ENCODE measurements at places on chromosomes 2 and 18.

GRCh38 chr2:24822049-24822706 lies 29.0 kb downstream of the CENPO start:
- DNase-seq: no peak

- DNase-seq: no peak
Observed at GRCh38 chr2:65620026-65620425, 187.6 kb upstream of the SPRED2 start.

GRCh38 chr2:159149747-159150146 lies 136.8 kb downstream of the WDSUB1 start:
- no peak for DNase-seq

- DNase-seq: no peak
Observed at GRCh38 chr2:207902821-207903220, 122.5 kb downstream of the PLEKHM3 start.

- DNase-seq: no peak
Observed at GRCh38 chr2:191148281-191148680, 2.5 kb downstream of the STAT4 start.

GRCh38 chr2:44362207-44363015 lies 664 bp downstream of the CAMKMT start:
- peak; percentile 26 for DNase-seq

- no peak for DNase-seq
Observed at GRCh38 chr2:30847329-30847728, 40.1 kb upstream of the CAPN13 start.

GRCh38 chr18:1048032-1048431 lies 143.4 kb downstream of the ADCYAP1 start:
- DNase-seq: no peak

- no peak for DNase-seq
Observed at GRCh38 chr2:213451542-213452239, 167.4 kb downstream of the SPAG16 start.

GRCh38 chr2:228048838-228049490 lies 132.5 kb downstream of the SPHKAP start:
- DNase-seq: no peak

DNA sequence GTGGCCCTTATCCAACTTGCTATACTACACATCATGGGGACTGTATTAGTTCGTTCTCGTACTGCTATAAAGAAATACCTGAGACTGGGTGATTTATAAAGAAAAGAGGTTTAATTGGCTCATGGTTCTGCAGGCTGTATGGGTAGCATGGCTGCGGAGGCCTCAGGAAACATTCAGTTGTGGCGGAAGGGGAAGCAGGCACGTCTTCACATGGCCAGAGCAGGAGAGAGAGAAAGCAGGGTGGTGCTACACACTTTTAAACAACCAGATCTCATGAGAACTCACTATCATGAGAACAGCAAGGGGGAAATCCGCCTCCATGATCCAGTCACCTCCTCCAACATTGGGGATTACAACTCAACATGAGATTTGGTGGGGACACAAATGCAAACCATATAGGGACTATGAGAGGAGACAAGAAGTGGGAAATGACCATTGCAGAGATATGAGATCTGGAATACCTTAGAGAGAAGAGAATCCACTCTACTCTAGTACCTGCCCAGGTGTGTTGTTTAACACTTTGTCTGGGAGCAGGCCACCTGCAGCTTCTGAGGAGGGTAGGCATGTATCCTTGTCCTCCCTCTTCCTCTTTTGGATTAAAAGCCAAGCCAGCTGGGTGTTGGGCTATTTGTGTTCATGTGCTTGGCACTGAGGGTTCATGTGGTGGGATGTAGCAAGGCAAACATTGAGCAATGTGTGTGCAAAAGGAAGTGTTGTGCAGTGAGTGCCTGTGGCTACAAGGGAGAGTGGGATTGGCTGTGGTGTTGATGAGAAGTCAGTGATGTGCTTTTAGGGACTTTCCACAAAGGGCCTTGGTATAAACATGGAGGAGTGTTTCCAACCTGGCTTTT lies 22.8 kb downstream of the TTLL4 start:
- no peak for DNase-seq

DNA sequence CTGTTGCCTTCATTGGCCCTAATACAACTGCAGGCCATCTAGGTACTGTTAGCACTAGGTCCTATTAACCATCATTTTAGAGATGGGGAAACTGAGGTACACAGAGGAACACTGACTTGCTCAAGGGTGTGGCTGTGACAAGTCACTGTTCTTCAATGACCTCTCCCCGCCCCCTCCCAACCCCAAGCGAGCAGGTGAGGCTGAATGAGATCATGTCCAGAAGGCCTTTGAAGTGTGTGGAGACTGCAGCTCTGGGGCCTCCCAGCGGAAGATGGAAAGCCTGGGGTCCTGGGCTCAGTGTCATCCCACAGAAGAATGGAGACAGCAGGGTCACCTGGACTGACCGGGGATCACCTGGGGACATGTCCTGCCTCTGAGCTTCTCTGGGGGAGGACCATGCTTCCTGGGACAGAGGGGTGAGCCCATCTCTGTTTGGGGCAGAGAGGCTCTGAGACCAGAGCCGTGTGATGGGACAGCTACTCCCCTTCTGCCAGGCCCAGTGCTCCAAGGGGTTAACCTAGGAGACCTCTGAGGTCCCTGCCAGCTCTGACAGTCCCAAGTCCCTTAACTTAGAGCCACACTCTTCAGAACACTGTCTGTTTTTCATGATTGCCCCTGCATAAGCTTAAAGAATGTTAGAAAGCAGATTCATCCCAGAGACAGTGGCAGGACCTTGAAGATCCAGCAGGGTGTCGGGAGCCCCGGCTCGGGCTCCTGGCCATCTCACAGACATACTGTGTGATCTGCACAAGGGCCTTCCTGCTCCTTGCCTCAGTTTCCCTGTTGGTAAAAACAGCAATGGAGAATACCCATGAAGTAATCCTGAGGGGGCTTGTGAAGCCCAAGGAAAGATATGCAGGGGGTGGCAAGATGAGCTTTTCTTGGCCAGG lies 16.7 kb upstream of the FOSL2 start:
- DNase-seq: no peak

DNA sequence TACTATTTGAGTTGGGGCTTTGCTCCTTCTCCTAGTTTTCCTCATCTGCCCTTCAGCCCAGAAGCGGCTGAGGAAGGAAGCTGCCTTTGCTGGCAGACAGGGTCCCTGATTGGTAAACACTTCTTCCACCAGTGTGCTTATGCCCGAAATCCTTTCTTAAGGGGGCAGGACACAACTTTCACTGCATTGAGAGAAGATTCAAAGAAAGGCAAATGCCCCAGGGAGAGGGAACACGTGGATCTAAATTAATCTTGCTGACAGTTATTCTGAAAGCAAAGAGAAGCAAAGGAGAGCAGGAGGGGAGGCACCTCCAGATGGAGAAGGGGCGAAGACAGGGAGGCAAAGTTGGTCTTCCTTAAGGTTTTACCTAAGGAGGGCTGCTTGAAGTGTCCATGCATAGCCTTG lies 92.1 kb upstream of the EFEMP1 start:
- no peak for DNase-seq

GRCh38 chr2:143901185-143901842 lies 618.6 kb downstream of the ZEB2 start:
- DNase-seq: no peak

- no peak for DNase-seq
Observed at GRCh38 chr18:25314838-25315190, 37.2 kb downstream of the ZNF521 start.

- no peak for DNase-seq
Observed at GRCh38 chr2:26670171-26670570, 22.4 kb upstream of the KCNK3 start.

- no peak for DNase-seq
Observed at GRCh38 chr2:229162015-229162414, 109.1 kb downstream of the PID1 start.

DNA sequence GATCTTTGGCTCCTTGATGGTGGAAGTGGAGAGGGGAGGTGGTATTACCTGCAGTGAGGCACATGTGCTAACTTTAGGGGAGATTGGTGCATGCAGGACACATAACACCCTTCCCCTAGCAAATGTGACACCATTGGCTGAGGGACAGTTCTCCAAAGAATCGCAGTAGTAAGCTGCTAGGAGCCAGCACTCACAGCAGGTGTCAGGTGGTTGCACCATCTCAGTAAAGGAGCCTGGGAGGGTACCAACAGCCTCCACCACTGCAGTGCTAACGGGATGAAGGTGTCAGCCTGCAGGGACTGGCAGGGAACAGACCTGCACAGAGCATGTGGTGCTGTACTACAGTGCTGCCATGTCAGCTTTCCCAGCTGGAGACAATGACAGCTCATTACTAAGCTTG lies 127.3 kb upstream of the PIEZO2 start:
- no peak for DNase-seq

GRCh38 chr2:1381644-1382043 lies 31.6 kb upstream of the TPO start:
- no peak for DNase-seq

DNA sequence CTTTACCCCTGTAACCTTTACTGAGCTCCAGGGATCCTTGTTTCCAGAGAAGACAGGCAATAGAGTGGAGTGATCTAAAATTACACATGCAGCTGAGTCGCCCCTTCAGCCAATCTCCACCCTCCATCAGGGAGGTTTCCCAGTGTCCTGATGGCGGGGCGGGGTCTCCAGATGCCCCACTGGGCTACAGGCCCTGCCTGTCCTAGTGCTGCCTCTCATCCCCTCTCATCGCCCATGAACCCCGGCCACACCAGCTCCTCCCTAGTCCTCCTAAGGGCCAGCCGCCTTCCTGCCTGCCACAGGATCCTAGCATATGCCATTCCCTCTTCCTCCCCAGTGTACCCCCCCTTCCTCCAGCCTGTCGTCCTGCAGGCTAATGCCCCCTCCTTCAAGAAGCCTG lies 144.1 kb upstream of the GLI2 start:
- DNase-seq: no peak

- no peak for DNase-seq
Observed at GRCh38 chr2:176763851-176764404, 448.7 kb upstream of the HNRNPA3 start.

GRCh38 chr2:3771576-3771975 lies 68.2 kb downstream of the DCDC2C start:
- DNase-seq: no peak

- no peak for DNase-seq
Observed at GRCh38 chr2:233798335-233799086, 20.4 kb downstream of the MROH2A start.

DNA sequence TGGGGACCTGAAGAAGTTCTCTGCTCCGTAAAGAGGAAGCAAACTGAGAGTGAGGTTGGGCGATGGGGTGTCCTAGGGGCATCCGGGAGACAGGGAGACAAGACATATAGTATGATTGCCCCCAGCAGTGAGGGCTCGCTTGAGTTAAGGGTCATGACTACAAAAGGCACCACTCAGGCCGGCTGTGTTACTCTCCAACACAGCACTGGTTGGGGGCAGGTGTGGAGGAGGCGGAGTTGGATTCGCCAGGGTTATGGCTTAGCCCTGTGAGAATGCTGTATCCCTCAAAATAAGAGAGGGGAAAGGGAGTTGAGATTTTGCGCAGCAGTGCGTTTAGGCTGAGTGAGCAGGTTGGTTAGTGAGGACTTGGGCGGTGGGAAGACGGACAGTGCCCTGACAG lies 12.0 kb downstream of the DYSF start:
- no peak for DNase-seq

GRCh38 chr2:235968155-235968554 lies 200.0 kb downstream of the GBX2 start:
- no peak for DNase-seq

GRCh38 chr2:12759248-12759647 lies 42.5 kb downstream of the TRIB2 start:
- DNase-seq: no peak

DNA sequence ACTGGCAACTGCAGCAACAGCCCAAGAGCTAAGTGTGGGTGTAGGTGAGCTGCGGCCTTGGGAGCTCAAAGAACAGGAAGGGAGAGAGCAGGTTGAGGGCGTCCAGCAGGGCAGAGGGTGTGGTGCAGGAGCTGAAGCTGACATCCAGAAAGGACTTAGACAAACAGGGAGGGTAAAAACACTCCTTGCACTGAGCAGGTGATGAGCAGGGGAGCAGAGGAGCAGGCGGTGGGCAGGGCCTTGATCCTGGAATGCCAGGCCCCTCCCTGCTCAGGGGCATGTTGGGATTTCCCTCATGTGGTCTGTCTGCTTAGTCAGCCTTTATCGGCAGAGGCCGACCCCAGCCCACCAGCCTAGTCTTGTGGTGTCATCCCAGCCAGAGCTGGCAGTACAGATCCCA lies 63.6 kb downstream of the VSNL1 start:
- no peak for DNase-seq

GRCh38 chr2:110794951-110795350 lies 62.6 kb downstream of the ACOXL start:
- DNase-seq: no peak

DNA sequence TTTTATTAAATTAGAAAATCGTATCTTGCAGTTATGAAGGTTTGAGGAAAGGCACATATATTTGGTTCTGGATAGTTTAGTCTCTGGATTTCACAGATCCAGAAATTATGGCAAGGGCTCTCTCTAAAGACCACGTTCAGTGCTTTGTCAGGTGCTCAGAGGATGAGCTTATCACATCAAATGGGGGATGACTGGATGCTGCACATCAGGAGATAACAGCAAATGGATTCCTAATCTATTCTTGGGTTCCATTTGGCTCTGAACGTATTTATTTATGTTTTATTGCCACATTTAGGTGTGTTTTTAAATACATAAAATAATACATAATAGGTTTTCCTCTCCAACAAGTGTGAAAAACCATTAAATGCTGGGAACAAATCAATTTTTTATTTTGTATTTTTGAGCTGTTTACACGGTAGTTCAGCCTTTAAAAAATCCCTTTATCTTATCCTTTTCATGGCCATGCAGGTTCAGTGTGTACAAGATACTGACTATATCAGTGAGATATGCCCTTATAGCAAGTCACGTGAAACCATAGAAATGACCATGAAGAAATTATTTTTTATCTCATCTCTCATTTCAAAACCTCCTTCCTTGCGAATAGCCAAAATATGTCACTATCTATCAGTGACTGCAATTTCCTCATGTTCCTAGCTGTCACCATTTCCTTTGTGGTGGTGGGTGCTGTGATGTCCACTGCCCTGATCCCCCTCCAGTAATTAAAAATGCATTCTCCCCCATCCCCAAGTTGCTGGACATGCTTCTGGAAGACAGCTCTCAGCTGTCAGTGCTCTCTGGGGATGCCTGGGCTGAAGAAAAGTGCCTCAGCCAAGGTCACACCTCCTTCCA lies 25.9 kb upstream of the CXCR4 start:
- DNase-seq: no peak
